ENCODE measurements at places on chromosomes 1 and 21. TPM values are rescaled to one million over a fixed set of nuclear protein-coding genes. Genes with fewer than 3 reads are reported as not detected.

Gene PRR9
- not detected for total RNA-seq

Gene ASB17
- total RNA-seq = not detected

Gene NEK2
- total RNA-seq = 41.9 TPM

Gene CLCA4
- total RNA-seq = not detected

Gene MPL
- total RNA-seq = not detected

Gene CD34
- total RNA-seq = 0.09 TPM

Gene GPR137B
- total RNA-seq = 7.1 TPM

Gene HSPA6
- 0.24 TPM for total RNA-seq

Gene LRRC52
- total RNA-seq = not detected

Gene RBP7
- not detected for total RNA-seq

Gene PCBP3
- total RNA-seq = 24.1 TPM

Gene CAP1
- total RNA-seq = 411 TPM

Gene DHX9
- 98.4 TPM for total RNA-seq

Gene OR6N1
- not detected for total RNA-seq

Gene VASH2
- total RNA-seq = 0.74 TPM

Gene TDRD10
- total RNA-seq = 0.86 TPM

Gene PRRX1
- total RNA-seq = not detected

Gene HAPLN2
- 1.00 TPM for total RNA-seq

Gene EXTL1
- not detected for total RNA-seq

Gene SLC5A9
- not detected for total RNA-seq

Gene AMPD1
- total RNA-seq = not detected

Gene MARK1
- total RNA-seq = 0.05 TPM

Gene SPOCD1
- total RNA-seq = 1.0 TPM

Gene RGSL1
- not detected for total RNA-seq

Gene SLC1A7
- total RNA-seq = not detected

Gene TEX38
- total RNA-seq = 0.65 TPM

Gene OR14C36
- not detected for total RNA-seq

Gene DRAM2
- 89.4 TPM for total RNA-seq

Gene TIAM1
- total RNA-seq = 62.2 TPM

Gene HSD11B1
- total RNA-seq = 3.1 TPM

Gene LRRC39
- 1.3 TPM for total RNA-seq
